ENCODE measurements at places on chromosomes 7 and 10.
A peak's percentile ranks its signal among the peaks of the same experiment; 100 is the strongest.

GRCh38 chr7:21603972-21604749 lies 61.3 kb downstream of the DNAH11 start:
- DNase-seq = no peak

DNA sequence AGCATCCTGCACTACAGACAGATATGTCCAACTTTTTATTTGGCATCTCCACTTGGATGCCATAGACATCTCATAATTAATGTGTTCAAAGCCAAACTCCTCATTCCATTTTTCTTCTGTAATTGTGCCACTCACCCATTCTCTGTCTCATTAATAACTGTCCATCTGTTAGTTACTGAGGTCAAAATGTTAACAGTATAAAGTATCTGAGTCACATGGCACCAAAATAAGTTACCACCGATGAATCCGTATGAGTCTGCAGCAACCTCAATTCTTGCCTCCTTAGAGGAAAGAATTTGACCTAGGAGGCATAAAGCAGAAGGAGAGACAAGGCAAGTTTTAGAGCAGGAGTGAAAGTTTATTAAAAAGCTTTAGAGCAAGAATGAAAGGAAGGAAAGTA lies 16.5 kb upstream of the NT5C3A start:
- DNase-seq = no peak

- no peak for DNase-seq
These were observed 2.0 kb upstream of the BLVRA start for GRCh38 chr7:43756368-43757072.

GRCh38 chr7:2170576-2171521 lies 61.9 kb downstream of the MAD1L1 start:
- no peak for DNase-seq

DNA sequence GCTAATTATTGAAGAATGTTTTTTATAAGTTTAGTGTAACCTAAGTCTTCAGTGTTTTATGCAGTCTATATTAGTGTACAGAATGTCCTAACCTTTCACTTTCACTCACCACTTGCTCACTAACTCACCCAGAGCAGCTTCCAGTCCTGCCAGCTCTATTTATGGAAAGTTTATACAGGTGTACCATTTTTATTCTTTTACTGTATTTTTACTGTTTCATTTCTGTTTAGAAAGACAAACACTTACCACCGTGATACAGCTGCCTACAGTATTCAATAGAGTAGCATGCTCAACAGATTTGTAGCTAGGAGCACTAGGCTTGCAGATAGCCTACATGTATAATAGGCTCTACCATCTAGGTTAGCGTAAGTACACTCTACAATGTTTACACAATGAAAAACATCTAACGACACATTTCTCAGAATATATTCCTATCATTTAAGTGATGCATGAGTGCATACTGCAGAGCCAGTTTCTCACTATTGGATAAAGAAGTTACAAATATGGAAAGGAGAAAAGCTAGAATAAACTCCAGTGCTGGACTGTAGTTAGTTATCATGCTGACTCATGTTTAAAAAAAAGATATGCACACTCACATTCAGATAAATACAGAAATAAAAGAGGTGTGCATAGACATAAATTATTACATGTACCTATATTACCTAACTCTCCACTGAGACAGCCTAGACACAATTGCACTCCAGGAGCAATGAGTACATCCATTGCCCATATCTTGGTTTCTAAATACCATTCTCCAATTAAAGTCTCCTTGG lies 30.4 kb downstream of the STEAP1B start:
- DNase-seq = no peak

DNA sequence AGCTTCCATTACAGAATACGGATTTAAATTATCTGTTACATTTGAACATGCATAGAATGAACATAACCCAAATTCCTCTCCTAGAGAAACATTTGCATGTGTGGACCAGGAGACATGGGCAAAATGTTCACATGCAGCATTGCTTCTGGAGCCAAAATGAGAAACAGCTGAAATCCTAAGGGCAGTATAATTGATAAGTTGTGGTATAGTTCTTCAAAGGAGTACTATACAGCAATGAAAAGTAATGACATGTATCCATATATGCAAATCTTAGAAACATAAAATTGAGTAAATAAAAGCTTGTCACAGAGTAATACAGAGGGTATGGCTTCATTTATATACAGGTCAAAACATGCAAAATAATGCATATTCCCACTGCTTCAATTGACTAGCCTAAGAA lies 77.1 kb downstream of the RAB11FIP2 start:
- no peak for DNase-seq

- peak; percentile 79 for DNase-seq
These were observed 40.3 kb downstream of the YKT6 start for GRCh38 chr7:44240983-44241510.

- DNase-seq = peak; percentile 22
These were observed 70.9 kb upstream of the AMPH start for GRCh38 chr7:38702002-38702535.

DNA sequence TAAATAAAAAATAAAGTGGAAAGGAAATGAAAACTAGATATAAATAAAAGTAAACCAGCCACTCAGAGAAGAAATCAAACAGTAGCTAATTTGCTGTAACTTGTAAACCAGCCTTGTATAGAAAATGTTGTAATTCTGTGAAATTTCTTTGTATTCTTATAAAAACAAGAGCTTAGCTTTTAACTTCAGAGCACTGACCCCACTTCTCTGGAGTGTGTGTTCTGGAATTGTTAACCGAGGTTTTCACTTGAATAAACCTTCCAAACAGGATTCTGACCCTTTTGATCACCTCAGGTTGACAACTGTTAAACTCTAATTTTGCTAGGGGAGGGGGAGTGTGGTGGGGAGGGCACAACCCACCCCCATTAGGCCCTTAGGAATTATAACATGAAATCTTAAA lies 151.9 kb upstream of the TRIM24 start:
- no peak for DNase-seq

- DNase-seq = no peak
These were observed 22.5 kb upstream of the TNRC18 start for GRCh38 chr7:5445981-5446594.

- no peak for DNase-seq
These were observed 3.9 kb upstream of the SPAG6 start for GRCh38 chr10:22341190-22341925.

- no peak for DNase-seq
These were observed 483.0 kb upstream of the SORCS1 start for GRCh38 chr10:107647462-107647861.

- DNase-seq = no peak
These were observed 44.4 kb downstream of the TACR2 start for GRCh38 chr10:69372126-69372980.

- no peak for DNase-seq
These were observed 37.6 kb upstream of the C1QL3 start for GRCh38 chr10:16559236-16559773.

- DNase-seq = no peak
These were observed 163.5 kb downstream of the PARD3 start for GRCh38 chr10:34651416-34652195.

GRCh38 chr7:85135977-85136376 lies 50.9 kb downstream of the SEMA3D start:
- DNase-seq = peak; percentile 24

GRCh38 chr10:133459454-133460207 lies 5.9 kb downstream of the SCART1 start:
- no peak for DNase-seq

DNA sequence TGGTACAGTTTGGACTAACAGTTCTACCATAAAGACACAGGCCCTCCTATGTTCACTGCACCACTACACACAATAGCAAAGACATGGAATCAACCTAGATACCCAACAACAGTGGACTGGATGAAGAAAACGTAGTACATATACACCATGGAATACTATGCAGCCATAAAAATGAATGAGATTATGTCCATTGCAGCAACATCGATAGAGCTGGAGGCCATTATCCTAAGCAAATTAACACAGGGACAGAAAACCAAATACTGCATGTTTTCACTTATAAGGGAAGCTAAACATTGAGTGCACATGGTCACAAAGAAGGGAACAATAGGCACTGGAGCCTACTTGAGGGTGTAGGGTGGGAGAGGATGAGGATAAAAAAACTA lies 75.0 kb downstream of the MEST start:
- DNase-seq = no peak

GRCh38 chr10:52357971-52358370 lies 43.9 kb downstream of the DKK1 start:
- DNase-seq = no peak

- no peak for DNase-seq
These were observed 253.5 kb downstream of the ADARB2 start for GRCh38 chr10:1483826-1484225.

- DNase-seq = peak; percentile 58
These were observed 46.1 kb upstream of the ZMIZ1 start for GRCh38 chr10:79022565-79023230.

DNA sequence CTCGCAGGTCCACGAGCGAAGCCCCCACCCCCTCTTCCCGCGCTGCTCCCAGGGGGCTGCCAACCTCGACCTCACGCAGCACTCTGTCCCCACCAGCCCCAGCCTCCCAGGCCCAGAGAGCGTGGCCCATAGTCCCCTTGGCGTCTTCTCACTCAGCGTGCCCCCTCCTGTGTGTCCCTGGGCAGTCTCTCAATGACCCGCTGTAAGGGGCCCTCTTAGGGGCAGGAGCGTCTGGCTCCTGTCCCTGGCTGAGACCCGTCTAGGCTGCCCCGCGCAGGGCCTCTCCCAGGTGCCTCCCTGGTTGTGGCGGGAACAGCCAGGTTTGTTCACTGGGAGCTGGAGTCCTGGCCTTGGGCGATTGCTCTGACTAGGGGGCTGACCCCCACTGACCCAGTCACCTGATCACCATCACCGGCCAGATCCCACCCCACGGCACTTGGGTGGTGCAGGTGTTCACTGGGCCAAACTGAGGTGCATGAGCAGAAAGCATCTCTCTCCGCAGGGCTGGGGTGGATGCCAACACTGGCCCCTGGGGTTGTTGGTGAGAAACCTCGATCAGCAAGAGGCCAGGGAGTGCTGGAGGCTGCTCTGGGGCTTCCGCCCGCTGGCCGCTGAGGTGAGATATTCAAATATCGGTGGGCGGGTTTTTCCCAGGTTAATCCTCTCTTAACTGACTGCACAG lies 12.6 kb upstream of the WDFY4 start:
- no peak for DNase-seq

DNA sequence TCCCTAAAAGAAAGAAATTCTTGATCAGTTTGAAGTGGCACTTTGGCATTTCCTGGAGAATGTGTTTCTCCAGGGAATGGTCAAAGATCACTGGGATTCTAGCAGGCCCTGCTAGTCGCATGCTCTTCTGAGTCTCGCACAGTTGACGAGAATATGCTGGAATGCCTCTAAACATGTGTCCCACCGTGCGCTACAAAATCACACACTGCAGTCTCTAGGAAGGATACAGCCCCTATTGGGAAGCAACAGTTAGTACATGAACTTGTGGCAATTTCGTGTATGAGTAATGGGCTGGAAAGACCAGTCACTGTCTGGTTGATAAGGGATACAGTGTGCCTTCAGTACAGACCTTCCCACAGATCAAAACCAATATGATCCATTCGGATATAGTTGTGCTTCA lies 257.9 kb downstream of the PRPF18 start:
- no peak for DNase-seq

DNA sequence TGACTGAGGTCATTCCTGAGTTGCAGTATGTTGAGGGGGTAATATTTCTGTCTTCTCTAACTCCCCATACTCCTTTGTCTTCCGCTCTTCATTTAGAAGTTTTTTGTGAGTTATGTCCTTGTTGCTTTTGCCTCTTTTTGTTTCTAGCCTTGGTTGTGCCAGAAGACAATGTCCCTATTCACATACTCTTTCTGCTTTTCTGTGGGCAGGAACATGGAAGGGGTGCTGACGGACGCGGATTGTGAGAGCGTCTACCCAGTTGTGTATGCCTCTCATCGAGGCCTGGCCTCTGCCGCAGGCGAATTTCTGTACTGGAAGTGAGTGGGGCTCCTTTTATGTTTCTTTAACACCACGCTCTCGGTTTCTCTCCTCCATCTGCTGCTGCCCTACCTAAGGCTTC lies 20.5 kb downstream of the STAG3 start:
- DNase-seq = no peak

DNA sequence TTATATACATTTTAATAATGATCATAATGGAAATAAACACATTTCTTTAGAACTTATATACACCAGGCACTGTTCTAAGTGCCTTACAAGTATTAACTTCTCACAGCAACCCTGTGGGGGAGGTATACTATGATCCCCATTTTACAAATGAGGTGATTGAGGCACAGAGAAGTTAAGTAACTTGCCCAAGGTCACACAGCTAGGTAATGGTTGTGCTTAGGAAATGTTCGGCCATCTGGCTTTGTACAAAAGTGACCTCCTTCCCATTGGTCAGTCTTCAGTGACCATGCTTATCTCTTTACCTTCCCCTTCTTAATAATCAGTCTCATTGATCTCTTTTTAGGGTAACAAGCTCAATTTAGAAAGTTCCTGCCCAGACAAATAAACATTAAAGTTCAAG lies 158.8 kb downstream of the KIAA1217 start:
- DNase-seq = no peak

DNA sequence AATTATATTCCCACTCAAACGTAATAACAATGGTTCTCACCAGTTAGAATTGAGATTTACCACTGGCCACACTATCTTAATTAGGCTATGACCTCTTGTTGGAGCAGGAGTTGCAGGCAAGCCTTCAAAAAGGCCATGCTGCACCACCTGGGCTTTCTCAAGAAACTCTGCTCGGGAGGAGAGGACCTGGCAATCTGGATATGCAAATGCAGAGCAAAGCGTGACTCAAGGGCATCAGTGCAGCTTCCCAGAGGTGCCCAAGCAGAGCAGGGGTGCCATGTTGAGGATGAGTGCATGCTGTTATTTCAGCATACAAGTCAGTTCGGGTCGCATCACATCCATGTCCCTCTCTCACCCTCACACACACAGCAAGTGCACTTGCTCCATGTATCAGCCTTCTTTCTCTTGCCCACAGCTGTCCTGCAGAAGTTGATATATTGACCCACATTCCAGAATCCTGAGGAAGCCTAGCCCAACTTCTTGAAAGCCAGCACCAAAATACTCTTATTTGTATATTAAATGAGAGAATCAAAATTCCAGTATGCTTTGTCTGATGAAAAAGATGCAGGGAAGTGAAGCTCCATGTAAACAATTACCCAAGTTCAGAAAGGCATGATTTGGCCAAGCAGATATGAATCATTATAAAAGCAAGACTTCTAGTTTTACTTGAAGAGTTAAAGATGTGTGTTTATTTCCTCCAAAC lies 55.7 kb upstream of the IL6 start:
- DNase-seq = no peak

DNA sequence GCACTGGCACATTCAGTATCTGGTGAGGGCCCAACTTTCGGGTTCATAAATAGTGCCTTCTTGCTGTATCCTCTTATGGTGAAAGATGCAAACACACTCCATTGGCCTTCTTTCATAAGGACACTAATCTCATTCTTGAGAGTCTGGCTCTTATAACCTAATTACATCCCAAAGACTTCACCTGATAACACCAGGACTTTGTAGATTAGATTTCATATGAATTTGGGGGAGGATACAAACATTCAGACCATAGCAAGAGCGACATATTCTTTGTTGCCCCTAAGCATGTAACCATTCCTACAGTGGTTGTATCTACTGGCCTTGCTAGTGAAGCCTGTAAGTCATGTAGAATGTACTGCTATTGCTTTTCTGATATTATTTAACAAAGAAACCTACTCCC lies 525.2 kb downstream of the GFRA1 start:
- no peak for DNase-seq

- DNase-seq = no peak
These were observed 10.7 kb downstream of the AMZ1 start for GRCh38 chr7:2698581-2699288.

GRCh38 chr7:93948106-93948505 lies 26.6 kb downstream of the GNG11 start:
- DNase-seq = no peak

GRCh38 chr7:49766966-49767365 lies 6.5 kb upstream of the VWC2 start:
- DNase-seq = no peak

GRCh38 chr7:80637454-80637853 lies 988 bp upstream of the CD36 start:
- DNase-seq = no peak
